Stomach (tissue), 19 donors: ENCODE measurements at places on chromosomes 3 and 15. TPM values are rescaled to one million over a fixed set of nuclear protein-coding genes. Genes with fewer than 3 reads are reported as not detected.

Gene BFSP2
- total RNA-seq, result not detected

Gene KLHL40
- total RNA-seq, result 0.18 TPM

Gene ALPK3
- 8.1 TPM for total RNA-seq

Gene OXTR
- not detected for total RNA-seq

Gene HES1
- total RNA-seq, result 10.3 TPM

Gene IGSF10
- 11.9 TPM for total RNA-seq

Gene GABRA5
- not detected for total RNA-seq

Gene RBM6
- 151 TPM for total RNA-seq

Gene SCG3
- total RNA-seq, result 2.4 TPM

Gene GLCE
- 5.5 TPM for total RNA-seq
